ENCODE measurements at places on chromosomes 3 and 15.

DNA sequence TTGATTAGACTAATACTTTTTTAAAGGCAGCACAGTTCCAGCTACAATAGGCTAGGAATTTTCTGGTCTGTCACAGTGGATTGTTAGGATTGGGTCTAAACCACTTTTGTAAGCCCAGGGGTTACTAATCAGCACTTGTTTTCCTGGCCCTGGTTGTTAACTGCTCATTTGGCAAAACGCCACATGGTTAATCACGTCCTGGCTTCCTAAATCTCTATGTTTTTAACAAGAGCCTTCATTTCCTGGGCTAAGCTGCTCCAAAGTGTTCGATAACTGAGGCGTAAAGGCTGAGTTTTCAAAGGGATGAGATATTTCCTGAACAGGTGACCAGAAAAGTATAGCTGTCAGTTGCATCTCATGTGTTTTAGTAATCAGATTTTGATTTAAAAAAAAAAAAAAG is 38.9 kb upstream of the CLRN1 start:
- no peak for DNase-seq

DNA sequence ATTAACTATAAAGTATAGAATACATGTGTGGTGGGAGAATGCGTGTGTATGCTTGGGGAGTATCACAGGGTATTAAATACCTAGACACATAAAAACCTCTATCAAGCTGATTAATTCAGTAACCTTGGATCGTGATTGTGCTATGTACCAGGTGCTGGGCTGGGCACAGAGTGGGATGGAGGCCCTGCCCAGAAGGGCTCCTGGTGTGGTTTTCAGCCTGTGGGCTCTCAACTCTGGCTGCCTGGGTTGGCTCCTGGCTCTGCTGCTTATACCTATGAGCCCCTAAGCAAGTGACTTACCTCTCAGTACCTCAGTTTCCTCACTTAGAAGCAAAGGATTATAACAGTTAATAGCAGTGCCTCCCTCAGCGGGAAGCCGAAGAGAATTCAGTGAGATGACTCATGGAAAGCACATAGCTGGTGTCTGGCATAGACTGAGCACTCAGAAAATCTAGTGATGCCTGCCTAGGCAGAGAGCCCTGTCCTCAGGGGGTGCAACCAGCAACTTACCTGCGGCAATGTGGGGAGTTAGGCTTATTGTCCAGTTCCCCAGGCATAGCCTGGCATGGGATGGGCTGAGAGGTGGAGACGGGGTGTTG is 90.6 kb upstream of the MYZAP start:
- DNase-seq = no peak

DNA sequence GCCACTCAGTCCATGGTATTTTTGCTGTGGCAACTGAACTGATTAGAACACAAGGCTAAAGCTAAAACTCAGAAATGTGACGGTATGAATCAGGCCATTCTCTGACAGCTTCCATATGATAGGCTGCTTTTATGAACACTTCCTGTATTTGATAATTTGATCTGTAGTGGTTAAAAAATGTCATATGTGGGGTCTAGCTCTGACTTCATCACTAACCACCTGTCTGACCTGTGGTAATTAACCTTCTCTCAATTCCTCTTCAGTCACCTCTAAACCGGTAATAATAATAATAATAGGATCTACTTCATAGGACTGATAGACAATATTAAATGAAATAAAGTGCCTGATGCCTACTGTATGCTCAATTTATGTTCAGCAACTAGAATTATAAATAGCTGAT is 223.2 kb downstream of the MBNL1 start:
- no peak for DNase-seq

- DNase-seq = no peak
Measured at GRCh38 chr3:11290743-11291680, 18.8 kb downstream of the ATG7 start.

GRCh38 chr3:50371133-50371685 is 11.9 kb upstream of the TMEM115 start:
- no peak for DNase-seq

DNA sequence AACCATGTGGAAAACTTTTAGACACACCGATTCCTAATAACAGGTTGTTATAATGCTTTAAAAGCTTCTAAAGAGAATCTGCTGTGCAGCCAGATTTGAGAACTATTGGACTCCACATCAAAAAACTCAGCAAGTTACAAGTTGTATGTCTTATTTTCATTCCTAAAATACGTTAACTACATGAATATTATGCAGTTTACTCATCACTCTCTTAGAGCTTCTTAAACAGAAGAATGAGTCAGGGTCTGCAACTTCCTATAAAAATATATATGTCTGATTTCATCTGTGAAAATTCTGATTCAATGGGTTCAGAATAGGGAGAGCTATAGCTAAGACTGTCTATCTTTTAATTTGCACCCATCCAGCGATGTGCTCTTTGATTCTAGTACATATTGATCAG is 244.2 kb upstream of the EPHA3 start:
- no peak for DNase-seq

GRCh38 chr3:53109190-53109589 is 21.0 kb downstream of the RFT1 start:
- no peak for DNase-seq

Data from activated T-cell treated with anti-CD3 and anti-CD28 coated beads for 4 hours (primary cell).